Fibroblast of skin of right quadriceps (primary cell): ENCODE measurements at places on chromosomes 2 and 18.

DNA sequence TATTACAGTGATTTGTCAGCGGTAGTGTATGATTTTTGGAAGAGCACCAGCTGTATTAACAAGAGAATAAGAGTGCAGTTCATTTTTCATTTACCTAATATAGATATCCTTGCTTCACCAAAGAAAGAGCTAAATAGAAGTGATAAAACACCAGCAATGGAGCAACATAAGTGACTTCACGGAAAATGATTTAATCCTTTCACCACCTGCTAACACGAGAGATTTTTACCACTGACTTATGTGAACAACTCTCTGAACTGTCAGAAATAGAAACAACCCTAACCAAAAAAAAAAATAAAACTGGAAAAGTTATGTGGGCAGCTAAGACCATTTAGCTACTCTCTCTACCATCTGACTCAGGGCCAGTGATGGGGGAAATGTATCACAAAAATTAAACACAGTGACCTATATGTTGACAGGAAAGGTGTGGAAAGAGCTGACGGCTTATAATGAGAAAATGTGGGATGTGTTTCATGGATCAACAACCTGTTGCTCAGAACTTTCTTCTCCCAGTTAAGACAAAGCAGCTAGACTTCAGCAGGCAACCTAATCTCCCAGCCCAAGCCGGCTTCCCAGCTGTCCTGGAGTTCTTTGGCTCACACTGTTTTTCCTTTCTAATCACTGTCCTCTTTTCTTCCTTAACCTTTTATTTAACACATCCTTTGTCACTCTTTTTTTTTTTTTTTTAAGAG is 272.7 kb downstream of the SS18 start:
- DNase-seq = peak; percentile 57

DNA sequence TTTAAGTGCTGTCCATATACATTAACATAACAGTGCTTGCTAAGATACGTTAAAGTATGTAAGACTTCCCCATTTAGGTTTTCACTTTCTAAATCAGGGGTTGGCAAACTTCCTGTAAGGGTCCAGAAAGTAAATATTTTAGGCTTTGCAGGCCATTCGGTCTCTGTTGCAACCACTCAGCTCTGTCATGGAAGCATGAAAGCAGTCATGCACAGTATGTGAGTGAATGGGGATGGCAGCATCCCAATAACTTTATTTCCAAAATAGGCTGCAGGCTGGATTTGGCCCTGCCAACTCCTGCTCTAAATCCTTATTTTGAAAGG is 128.7 kb downstream of the PLA2R1 start:
- DNase-seq = peak; percentile 45

DNA sequence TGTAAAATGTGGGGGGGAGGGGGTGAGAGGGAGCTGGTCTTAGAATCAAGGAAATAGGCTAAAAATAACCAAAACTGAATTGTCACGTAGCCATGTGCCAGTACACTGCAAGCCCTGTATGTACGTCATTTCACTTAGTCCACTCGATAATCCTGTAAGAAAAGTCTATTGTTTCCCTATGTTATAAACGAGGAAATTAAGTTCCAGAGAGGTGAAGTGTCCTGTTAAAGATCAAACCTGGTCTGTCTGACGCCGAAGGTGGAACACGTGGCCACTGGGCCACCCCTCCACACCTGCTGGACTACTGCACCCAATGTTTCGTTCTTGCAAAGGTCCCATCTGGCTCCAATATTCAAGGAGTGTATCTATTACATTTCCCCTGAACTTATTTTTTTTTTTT is 29.6 kb downstream of the TFCP2L1 start:
- no peak for DNase-seq

GRCh38 chr2:84980263-84980983 is 9.5 kb downstream of the KCMF1 start:
- DNase-seq = no peak

- peak; percentile 71 for DNase-seq
Observed at GRCh38 chr2:133241224-133241571, 327.1 kb downstream of the NCKAP5 start.

- no peak for DNase-seq
Observed at GRCh38 chr2:38692636-38693318, 26.9 kb downstream of the GALM start.

GRCh38 chr2:15556311-15556930 is 4.7 kb downstream of the NBAS start:
- DNase-seq = no peak

DNA sequence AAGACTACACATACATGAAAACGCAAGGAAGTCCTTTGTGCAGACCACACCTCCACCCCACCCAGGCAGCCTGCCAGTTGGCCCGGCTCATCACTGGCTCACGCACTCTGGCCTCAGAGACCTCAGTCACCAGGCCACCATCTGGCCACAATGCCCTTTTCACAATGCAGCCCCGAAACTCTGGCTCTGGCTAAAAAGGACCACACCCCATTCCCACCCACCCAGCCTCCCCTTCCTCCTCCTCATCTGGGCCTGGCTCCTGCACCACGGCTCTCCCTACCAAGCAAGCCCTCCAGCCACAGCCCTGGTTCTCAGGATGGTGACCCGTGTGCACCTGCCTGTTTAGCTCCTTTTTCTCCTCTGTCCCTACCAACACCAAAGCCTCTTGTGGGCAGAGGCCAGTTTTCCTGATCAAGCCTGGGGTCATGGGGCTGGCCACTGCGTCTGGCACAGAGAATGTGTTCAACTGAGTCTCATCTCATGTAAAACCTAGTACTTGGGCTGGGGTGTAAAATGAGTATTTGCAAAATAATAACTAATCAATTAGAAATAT is 7.4 kb downstream of the HDAC4 start:
- no peak for DNase-seq

- DNase-seq = no peak
Observed at GRCh38 chr2:123717636-123718334, 307.3 kb upstream of the CNTNAP5 start.

DNA sequence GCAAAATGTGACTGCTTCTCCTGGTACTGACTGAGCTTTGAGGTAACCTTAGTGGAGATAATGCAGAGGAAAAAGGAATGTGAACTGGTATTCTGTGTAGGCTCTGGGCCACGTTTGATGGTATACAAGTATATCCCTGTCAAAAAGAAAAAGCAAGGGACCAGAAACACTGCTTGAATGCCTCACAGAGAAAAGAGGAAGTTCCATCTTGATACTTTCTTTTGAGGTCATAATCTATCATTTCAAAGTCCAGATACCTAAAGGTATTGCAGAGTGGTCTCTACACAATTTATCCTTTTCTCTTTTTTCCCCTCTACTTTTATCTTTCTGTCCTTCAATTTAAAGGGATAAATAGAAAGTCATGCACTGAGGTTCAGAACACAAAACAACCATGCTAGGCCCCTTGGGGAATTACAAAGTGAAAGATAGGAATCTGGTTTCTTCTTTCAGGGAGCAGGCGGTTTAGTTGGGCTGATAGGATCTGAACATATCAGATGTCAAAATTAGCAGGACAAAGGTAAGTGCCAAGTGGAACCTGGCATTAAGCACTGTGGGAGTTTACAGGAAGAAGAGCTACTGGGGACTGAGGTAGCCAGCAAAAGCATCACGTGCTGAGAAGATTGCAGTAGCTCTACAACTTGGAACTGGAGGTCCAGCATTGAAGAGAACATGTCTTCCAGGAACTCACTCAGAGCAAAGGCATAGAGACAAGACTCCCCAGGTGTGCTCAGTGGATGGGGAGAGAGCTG is 121.2 kb downstream of the LYPD6 start:
- no peak for DNase-seq

DNA sequence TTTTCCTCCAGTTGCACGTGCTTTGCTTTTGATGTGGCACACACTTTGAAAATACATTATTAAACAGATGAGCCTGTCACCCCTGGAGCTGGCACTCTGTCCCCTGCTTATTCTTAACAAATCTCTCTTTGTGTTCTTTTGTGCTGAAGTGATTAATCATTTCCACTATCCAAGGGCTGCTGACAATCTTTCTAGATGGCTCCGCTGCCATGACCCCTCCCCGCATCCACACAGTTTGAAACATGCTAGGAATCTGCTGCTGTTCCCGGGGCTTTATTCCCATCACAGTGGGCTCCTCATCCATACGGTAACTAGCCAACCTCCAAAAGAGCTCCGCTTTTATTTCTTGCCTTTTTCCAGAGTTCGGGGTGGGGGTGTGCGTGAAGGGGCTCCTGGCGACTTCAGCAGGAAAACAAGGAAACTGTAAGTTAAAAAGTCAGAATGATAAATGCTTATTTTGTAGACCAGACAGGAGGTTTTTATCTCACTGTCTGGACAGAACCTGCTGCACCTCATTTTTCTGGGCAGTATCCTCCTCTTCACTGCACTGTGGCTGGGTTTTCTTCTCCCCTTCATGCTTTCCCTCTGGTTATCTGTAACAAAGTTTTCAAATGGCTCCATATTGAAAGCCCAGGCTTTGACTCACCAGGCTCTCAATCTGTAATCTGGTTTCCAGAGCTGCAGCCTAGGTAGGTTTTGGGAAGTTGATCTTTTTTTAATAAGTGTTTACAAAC is 319.7 kb downstream of the AFF3 start:
- no peak for DNase-seq

DNA sequence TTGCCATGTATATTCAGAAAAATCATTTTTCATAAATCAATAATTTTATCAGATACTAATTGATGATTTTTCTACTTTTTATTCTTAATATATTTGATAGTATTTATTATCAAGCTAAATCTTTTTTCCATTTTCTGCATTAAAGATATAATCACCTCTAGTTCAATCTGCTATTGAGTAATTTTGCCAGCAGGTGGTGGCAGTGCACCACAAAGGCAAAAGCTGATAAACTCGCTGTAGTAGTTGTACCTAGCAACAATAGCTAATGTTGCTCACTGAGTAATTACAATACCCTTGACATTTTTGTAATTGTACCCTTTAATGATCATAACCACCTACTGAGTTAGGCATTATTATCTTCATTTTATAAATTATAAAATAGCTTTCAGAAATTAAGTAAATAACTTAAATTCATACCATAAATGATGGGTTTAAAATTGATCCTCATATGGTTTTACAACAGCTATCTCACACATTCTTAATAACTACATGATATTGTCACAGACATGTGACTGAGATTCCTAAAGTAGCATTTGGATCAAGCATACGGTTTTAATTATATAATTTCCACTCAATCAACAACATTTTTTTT is 52.0 kb upstream of the CALCRL start:
- peak; percentile 57 for DNase-seq
